ENCODE measurements at places on chromosomes 6 and 20. TPM values are rescaled to one million over a fixed set of nuclear protein-coding genes. Genes with fewer than 3 reads are reported as not detected.

DNA sequence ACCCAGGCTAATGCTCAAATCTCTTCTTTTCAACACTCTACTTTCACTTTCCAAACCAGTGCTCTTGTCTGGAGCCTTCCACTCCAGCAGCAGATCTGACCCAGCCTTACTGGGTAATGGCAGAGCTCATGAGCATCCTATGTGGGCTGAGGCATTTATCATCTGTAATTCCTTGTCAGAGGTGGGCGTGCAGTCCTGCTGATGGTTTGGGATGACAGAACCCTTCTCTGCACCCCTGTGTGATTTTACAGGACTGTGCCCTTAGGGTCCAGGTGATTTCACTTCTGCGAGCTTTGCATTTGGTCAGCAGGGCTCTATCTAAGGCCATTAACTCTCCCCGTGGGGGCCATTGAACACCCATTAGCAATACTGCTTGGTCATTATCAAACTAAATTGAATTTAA lies 55.4 kb downstream of the LAMA4 start:
- no peak for DNase-seq

DNA sequence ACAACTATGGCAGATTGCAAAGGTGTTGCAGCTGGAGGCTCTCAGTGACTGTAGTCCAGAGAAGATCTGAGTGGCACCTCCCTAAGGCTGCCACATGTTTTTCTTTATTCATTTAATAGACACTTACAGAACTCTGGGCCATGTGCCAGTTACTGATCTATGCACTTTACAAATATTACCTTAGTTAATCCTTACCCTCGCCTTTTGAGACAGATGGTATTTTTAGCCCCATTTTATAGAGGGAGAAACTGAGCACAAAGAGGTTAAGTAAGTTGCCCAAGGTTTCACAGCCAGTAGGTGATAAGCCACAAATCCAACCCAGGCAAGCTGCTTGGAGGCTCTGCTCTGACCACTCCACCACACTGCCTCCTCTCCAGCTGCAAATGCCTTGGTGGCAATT lies 6.5 kb upstream of the SCRT2 start:
- no peak for DNase-seq

GRCh38 chr6:85275338-85275985 lies 174.4 kb upstream of the NT5E start:
- DNase-seq: no peak

DNA sequence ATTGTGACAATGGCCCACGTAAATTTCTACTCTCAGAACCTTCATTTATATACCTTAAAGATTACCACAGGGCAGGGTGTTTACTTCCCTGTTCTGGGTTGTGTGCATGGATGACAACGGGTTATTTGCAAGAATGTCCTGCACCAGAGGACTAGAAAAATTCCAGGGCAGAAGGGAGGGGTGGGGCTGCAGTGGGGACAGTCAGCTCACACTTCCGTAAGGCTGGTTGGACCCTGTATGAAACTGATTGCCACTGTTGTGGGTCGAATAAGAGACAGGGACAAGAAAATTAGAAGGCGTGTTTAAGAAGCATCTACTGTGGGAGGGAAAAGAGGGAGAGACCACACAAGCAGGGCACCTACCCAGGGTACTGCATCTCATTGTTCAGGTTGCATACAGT lies 96.5 kb downstream of the SNAP25 start:
- DNase-seq: no peak

DNA sequence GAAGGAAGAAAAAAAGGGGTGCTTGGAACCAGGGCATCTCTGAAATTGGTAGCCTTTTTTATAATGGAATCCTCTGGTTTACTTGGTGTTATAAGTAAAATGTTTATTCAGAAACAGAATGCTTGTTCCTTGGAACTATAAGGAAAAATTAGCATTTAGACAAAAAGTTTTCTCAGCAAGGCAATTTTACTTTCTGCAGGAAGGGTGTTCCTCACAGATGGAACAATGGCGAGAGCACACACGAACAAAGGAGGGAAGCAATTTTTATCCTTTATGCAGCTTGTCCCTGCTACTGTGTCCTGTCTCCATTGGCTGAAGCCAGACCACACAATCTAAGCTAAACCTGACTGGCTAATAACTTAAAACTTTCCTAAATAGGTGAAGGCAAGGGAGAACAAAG lies 22.7 kb upstream of the FANCE start:
- DNase-seq: no peak

GRCh38 chr6:113820761-113821160 lies 36.4 kb upstream of the MARCKS start:
- no peak for DNase-seq

- DNase-seq: no peak
These were observed 8.1 kb downstream of the CAPN11 start for GRCh38 chr6:44166591-44167184.

DNA sequence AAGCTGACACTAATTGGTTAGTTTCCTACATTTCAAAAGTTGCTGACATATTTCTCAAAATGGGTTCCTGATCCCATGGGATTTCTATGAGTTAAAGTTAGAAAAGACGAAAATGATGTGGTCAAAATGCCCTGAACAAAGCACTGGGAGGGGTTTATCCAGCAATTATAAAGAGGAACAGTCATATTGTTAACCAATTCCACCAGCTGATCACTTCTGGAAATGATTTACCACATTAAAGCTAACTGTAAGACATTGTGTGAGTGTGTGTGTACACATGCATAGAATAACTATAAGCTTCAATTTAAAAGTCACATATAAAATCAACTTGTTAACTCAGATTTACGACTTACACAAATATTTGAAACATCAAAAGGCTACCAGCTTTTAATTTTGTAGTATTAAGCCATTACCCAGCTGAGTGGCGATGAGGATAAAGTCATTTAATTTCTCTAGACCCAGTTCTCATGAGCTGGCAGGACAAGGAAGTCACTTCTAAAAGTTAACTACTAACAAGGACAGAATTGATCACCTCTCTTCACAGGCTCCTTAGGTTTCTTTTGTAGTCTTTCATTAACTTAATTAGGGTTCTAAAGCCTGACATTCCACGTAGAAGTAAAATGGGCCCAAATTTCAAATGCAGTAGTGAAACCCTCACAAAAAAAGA lies 40.4 kb downstream of the MAN1A1 start:
- no peak for DNase-seq

GRCh38 chr6:164419099-164419498 lies 890.3 kb downstream of the C6orf118 start:
- no peak for DNase-seq

DNA sequence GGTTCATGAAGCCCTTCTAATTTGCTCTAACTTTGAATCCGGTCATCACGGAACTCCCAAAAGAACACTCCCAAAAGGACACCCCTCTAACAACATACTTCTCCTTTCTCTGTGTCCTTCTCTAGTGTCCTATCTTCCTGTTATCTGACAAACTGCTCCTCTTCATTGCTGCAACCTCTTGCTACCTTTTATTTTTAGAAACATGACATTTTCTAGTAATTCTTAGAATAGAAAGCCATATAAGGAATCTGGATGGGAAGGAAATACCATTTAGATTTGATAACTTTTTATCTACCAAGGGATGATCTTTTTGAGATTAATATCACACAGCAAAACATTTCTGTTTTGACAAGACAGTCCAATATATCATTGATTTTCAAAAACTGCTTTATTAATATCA lies 63.1 kb downstream of the COL12A1 start:
- DNase-seq: no peak

SPINT3 gene
- polyA plus RNA-seq: not detected

IRAK1BP1 gene
- polyA plus RNA-seq: 14.5 TPM

BTNL2 gene
- polyA plus RNA-seq: 0.94 TPM

TRAPPC3L gene
- 0.53 TPM for polyA plus RNA-seq
